ENCODE measurements at places on chromosomes 1 and 21.

DNA sequence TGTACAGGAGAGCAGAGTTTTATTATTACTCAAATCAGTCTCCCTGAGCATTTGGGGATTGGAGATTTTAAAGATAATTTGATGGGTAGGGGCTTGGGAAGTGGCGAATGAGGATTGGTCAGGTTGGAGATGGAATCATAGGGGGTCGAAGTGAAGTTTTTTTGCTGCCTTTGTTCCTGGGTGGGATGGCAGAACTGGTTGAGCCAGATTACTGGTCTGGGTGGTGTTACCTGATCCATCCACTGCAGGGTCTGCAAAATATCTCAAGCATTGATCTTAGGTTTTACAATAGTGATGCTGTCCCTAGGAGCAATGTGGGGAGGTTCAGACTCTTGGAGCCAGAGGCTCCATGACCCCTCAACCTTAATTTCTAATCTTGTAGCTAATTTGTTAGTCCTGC, 108.8 kb downstream of the BACH1 start:
- no peak for DNase-seq

- peak; percentile 32 for DNase-seq
Observed at GRCh38 chr1:66326867-66327266, 207.1 kb upstream of the SGIP1 start.

- DNase-seq, result peak; percentile 78
Observed at GRCh38 chr1:228376651-228377631, 29.7 kb downstream of the TRIM11 start.

DNA sequence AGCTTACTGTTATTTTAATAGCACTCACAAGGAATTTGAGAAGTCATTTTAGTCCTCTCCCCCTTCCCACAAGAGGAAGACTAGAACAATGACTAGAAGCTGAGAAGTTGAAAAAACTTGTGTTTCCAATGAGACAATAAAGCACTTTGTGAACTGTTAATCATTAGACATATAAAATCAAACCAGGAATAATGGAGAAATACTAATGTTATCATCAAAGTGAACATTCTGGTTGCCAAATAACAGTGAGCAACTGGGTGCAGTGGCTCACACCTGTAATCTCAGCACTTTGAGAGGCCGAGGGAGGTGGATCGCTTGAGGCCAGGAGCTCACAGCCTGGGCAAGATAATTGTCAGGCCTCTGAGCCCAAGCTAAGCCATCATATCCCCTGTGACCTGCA, 54.0 kb upstream of the RASAL2 start:
- DNase-seq, result no peak

DNA sequence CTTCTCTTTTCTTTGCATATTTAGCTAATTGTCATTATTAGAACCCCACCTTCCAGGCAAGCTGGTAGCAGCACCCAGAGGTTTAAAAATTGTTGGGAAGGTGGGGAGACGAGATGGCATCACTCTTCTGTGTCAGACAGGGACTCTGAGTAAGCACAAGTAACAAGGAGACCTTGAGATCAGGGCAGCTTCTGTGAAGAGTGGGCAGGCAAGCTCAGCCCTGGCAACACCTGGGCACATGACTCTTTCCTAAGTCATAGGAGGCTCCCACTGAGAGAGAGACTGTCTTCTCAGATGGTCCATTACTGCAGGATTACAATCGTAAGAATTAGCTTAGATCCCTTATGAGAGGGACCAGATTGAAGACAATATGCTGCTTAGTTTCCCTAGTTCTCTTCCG, 183.5 kb downstream of the BRINP2 start:
- no peak for DNase-seq

Data from osteoblast (primary cell).